ENCODE measurements at places on chromosomes 1 and 21.

GRCh38 chr1:46134660-46135331 is 2.4 kb upstream of the PIK3R3 start:
- DNase-seq: no peak

DNA sequence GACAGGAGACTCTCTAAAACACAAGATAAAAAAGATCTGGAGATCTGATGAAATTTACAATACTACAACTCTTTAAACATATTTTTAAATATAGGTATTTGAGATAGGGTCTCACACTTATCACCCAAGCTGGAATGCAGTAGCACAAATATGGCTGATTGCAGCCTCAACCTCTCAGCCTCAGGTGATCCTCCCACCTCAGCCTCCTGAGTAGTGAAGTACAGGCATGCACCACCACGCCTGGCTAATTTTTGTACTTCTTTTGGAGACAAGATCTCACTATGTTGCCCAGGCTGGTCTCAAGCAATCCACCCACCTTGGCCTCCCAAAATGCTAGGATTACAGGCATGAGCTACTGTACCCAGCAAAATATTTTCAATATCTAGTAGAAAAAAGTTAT is 170.0 kb upstream of the NR5A2 start:
- no peak for DNase-seq

DNA sequence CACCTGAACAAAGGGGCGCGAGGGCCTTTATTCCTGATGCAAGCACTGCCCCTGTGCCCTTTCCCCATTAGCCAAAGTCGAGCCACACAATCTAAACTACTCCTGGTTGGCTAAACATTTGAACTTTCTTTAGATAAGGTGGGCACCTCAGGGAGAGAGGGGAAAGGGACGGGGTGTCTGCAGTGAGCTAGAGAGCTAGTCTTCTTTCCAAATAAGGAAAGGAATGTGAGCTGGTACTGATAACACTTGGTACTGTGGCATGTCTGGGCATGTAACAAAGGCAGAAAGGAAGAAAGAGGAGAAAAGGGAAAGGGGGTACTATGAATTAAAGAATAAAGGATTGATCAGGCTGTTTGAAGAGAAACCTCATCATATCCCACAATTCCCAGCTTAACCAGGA is 62.8 kb downstream of the OVGP1 start:
- DNase-seq: no peak

GRCh38 chr1:33927721-33928120 is 63.8 kb downstream of the HMGB4 start:
- no peak for DNase-seq

DNA sequence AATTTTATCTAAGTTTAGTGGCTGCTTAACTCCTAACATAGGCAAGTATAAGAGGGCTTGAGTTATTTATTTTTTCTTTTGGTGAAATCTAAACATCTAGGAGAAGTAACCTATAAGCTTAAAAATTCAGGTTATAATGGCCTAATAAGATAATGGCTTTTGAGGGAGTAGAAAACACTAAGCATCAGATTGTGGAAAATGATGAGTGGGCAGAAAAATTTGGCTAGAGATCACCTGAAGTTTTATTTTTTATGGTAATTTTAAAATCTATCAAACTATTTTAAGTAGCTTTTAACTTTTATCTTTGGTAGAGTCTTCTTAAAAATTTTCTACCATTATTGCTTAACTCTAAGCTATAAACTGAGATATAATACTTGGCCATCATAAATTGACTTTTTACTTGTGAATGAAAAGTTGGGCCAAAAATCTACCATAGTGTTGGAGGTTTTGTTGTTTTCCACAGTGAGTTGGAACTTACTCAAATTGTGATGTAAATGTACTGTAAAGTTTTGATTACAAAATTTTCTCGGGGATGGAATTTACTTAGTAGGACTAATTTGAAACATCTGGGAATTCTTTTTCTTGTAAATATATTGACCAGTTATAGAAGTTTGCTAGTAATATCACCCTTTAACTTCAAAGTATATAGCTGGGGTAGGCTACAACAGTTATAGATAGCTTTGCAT is 63.9 kb downstream of the USP25 start:
- DNase-seq: no peak

- no peak for DNase-seq
Observed at GRCh38 chr1:61085983-61086644, 3.8 kb downstream of the NFIA start.

DNA sequence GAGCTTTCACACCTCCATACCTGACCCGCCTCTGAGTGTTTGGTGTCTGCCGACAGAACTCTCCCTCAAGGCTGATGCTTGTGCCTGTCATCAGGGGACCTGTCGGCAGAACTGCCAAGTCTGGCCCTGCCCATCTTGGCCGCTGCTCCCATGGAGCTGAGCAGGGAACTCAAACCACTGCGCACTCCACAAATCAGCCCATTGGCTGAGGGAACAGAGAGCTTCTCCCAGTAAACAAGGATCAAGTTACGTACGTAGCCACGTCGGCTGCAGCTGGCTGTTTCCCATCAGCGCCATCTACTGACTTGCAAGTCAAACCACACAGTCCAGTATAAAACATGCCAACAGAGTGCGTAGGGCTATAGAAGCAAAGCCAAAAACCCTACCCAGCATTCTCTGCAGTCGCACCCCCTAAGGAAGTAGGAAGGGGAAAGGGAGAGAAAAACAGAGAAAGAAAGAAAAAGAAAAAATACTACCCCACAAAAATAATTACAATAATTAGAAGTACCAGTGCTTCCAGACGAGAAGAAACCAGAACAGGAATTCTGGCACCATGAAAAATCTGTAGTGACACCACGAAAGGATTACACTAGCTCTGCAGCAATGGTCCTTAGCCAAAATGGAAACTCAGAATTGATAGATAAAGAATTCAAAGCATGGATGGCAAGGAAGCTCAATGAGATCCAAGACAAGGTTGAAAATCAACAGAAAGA is 13.1 kb downstream of the KRTAP13-1 start:
- DNase-seq: no peak

All from CD4-positive, alpha-beta T cell treated with Interleukin-2 at 100 ng/mL for 4 hours (primary cell).